NCI-H187 treated with DMSO at 0.1 percent for 48 hours (cell line): ENCODE measurements at places on chromosomes 3 and 15.

- no peak for DNase-seq
Observed at GRCh38 chr3:14377838-14378169, 24.6 kb upstream of the SLC6A6 start.

GRCh38 chr15:55552926-55553325 lies 35.2 kb downstream of the PYGO1 start:
- DNase-seq, result no peak

DNA sequence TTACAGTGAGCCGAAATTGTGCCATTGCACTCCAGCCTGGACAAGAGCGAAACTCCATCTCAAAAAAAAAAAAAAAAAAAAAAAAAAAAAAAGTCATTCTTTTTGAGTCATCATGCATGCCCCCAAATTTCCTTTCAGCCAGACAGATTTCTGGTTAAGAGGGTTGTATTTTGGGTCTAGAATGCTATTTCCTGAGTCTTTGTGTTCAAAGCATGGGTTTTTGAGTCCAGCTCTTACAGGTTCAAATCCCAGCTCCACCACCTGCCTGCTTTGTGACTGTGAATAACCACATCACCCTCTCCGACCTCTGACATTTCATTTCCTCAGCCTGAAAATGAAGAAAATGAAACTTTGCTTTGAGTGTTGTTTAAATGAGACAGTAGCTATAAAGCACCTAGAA lies 9.3 kb upstream of the C15orf61 start:
- DNase-seq, result no peak

- DNase-seq, result no peak
Observed at GRCh38 chr3:65027335-65027734, 339.5 kb upstream of the ADAMTS9 start.

DNA sequence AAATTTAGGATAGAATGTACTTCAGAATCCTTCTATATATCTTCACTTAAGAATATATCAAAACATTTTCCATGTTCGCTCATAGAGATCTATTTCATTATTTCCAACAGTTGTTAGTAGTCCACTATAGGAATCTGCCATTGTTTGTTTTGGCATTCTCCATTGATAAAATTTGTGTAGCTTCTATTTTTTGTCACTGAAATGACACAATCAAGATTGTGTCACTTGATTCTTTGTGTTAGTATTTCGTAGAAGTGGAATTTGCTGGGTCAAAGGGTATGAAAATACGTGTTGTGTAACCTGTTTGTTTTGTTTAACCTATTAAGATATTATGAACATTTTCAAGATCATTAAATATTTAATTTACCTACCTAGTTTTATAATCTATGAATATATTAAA lies 15.9 kb upstream of the GPR156 start:
- DNase-seq, result no peak

- DNase-seq, result no peak
Observed at GRCh38 chr15:87578776-87579175, 677.8 kb downstream of the NTRK3 start.

GRCh38 chr3:32414522-32415202 lies 23.0 kb downstream of the CMTM7 start:
- no peak for DNase-seq

- DNase-seq, result no peak
Observed at GRCh38 chr3:170151536-170151935, 30.0 kb downstream of the PHC3 start.

- DNase-seq, result no peak
Observed at GRCh38 chr3:140277886-140278285, 342.9 kb downstream of the CLSTN2 start.

DNA sequence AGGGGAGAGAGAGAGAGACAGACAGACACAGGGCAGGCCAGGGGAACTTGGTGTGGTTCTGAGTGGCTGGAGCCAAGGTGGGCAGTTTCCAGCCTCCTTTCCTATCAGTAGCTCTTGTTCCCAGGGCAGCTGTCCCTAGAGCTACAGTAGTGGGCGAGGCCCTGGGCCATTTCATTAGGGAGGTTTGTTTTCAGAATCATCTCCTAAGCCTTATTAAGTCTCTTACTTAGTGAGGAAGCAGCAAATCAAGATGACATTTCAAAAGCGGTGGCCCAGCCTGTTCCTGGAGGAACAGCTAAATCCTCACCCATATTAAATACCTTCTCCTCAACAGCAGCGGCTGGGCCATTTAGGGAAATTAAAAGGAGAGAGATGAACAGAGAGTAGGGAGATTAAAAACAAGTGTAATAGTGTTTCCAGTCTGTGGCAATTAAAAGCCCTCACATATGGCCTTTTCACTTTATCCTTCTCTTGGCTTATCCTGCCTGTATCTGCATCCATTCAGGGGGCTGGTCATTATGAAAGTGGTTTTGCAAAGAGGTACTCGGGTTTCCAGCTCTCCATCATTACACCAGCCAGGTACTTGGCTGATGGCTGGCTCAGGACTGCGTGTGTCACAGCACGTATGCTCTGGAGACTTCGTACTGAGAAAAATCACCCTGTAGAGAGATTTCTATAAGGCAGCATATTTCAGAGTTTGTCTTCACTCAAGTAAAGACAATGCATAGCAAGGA lies 91.9 kb upstream of the PRR23C start:
- DNase-seq, result no peak

DNA sequence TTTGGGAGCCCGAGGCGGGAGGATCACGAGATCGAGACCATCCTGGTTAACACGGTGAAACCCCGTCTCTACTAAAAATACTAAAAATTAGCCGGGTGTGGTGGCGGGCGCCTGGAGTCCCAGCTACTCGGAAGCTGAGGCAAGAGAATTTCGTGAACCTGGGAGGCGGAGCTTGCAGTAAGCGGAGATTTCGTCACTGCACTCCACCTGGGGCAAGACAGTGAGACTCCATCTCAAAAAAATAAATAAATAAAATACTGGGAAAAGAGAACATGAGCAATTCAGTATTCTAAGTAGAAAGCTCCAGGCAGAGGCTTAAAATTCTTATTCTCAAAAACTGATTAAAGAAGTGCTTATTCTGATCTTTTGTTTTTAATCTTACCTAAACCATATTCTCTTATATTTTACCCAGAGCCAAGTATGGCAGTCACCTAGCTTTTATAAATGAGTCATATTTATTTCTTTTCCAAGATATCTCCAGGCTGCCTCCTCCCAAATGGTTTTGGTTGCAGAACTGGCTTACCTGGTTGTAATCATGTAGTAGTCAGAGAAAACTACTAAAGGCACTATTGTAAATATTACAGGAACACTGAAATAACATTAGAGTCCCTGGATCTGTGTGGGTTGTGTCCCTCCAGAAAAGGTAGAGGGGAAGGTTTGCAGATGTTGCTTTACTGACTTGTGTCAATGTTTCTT lies 45.8 kb upstream of the DYNC1LI1 start:
- DNase-seq, result no peak

DNA sequence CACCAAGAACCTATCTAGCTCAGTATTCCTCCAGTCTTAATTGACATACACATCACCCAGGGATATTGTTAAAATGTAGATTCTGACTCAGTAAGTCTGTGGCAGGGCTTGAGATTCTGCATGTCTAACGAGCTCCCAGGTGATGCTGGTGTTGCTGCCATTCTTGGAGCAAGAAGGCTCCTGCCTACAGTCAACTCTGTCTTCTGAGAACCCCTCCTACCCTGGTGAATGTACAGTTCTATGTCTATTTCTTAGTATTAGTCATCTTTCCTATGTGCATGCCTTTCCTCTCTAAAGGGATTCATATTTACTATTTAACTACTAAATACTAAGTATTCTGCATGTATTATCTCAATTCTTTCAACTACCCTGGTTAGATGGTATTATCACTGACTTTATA lies 268.7 kb downstream of the EDEM1 start:
- DNase-seq, result no peak

DNA sequence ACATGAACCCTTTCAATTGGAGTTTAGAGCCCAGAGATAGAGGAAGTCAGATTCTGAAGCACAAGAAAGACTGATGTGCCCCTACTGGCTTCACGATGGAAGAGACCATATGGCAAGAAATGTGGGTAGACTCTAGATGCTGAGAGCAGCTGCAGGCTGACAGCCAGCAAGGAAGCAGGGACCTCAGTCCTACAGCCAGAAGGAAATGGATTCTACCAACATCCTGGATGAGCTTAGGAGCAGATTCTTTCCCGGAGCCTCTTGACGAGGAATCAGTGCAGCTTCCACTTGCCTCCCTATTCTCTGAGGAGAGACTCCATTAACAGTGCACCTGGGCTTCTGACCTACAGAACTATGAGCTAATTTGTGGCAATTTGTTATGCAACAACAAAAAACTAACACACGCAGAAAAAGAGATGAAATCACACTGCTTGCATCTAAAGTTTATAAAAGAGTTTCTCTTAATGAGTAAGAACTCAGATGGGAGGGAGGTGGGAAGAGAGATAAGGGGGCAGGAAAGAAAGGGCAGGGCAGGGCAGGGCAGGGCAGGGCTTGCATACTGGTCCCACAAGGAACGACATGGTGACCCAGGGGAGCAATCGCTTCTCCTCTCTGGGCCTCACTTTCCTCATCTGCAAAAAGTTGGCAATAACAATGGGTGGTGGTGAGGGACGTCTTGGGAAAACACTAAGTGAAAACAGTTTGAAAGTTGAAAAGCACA lies 440.9 kb downstream of the FOXP1 start:
- no peak for DNase-seq

GRCh38 chr3:41167722-41168497 lies 31.4 kb upstream of the CTNNB1 start:
- DNase-seq, result no peak

GRCh38 chr3:59526999-59527398 lies 477.2 kb upstream of the CFAP20DC start:
- no peak for DNase-seq

DNA sequence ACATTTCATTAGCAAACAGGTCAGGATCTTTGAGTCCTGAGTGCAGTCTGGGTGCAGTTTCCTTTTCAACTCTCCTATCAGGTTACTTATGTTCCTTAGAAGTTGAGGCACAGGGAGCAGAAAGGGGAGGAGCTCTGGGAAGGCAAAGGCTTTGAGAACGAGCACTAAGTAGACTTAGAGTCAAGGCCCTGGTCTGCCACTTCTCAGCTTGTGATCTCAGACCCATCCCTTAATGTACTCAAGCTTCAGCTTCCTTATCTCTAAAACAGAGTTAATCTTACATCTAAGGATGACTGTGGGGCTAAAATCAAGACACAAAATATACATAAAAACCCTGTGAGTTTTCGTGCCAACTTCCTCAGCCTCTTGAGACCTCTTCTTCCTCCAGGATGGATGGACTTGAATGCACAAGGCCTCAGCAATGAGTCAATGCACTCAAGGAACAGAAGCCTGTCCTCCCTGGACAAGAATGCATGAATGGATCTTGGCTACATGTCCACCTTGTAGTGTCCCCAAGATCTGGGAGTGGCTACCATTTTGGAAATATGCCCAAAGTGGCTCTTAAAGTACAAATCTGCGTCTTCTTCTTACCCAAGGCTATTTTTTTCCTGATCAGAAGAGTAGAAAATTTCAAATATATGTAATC lies 105.1 kb downstream of the WDR76 start:
- DNase-seq, result no peak

GRCh38 chr3:27658741-27659140 lies 63.4 kb downstream of the EOMES start:
- no peak for DNase-seq

GRCh38 chr3:197209366-197210260 lies 88.8 kb downstream of the DLG1 start:
- DNase-seq, result no peak

DNA sequence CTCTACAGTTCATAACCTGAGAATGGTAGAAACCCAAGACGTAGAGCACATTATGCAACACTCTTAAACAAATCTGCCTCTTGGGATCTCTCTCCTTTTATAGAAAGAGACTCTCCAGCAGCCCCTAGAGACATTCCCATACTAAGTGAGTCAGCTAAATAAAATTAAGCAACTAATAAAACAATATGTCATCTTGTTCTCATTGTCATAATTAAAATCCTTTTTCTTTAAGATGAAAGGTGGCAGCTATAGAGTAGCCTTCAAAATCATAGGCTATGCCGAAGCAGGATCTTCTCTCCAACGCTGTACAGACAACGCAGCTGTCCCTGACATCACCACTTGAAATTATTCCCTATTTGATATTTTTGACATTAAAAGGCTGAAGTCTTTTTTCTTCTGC lies 790.0 kb downstream of the FHIT start:
- DNase-seq, result no peak

- no peak for DNase-seq
Observed at GRCh38 chr15:65246939-65247338, 35.7 kb upstream of the CILP start.

GRCh38 chr15:74316141-74316540 lies 51.3 kb downstream of the CYP11A1 start:
- DNase-seq, result no peak

DNA sequence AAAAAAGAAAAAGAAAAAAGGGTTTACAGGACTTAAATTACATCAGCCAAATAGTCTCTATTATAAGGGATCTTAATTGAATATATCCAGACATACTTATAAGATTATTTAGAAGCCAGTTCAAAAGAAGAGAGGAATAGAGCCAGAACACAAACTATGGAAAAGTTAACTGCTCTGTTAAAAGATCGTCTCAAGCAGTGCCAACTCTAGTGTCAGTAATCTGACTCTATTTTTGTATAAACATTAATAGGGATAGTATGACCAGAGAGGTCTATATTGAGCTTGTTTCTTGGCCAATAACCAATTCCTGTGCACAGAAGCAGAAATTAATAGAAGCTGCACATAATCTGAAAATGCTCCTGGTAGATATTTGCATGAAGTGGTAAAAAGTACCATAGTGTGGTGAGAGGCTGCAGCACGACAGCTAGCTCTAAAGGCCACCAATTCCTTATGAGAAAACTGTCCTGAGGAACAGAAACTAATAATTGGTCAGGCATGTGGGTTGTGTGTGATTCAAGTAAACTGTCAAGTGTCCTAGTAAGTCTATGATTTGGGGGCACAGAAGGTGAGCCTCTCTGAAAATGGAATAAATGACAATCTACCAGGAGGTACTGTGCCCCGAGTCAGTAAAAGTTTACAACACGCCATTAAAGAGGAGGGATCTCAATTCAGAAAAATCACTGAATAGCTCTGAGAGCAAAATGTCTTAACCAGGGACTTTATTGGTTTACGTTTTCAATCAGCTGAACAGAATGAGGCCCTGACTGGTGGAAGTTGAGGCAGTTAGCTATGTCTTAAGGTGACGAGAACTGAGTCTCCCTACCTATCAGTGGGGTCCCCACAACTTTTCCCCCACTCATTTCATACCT lies 51.5 kb upstream of the NANOGP8 start:
- DNase-seq, result no peak

DNA sequence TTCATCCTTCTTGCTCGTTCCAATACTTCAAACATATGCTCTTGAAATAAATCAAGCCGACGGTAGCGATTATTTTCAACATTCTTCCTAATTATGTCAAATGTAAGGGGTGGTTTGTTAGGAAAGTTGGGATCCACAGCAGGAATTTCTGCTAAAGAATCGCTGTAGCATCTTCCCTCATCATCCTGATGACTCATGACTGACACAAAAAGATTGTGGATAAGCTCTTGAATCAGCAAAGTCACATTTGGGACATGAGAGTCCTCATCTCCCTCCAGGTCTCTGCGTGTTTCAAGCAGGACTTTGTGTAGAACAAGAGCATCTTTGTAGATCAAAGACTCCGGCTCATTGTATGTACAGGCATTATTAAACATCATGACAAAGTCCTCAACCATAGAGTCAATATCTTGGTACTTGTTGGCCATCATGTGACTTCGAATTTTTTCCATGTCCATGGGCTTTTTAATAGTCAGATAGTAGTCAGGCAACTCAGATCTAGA lies 73.0 kb downstream of the UQCC5 start:
- DNase-seq, result no peak
